Stimulated activated CD8-positive, alpha-beta memory T cell treated with anti-CD3 and anti-CD28 coated beads, Interleukin-12 subunit alpha, Interleukin-12 subunit beta, amount 100 ng/mL, for 4 hours (primary cell): ENCODE measurements at places on chromosomes 7 and 10.

GRCh38 chr7:81361769-81362312, 408.0 kb downstream of the HGF start:
- DNase-seq: no peak

GRCh38 chr10:32489901-32490300, 44.0 kb downstream of the CCDC7 start:
- no peak for DNase-seq

GRCh38 chr10:64773357-64773756, 1252.2 kb downstream of the REEP3 start:
- no peak for DNase-seq

DNA sequence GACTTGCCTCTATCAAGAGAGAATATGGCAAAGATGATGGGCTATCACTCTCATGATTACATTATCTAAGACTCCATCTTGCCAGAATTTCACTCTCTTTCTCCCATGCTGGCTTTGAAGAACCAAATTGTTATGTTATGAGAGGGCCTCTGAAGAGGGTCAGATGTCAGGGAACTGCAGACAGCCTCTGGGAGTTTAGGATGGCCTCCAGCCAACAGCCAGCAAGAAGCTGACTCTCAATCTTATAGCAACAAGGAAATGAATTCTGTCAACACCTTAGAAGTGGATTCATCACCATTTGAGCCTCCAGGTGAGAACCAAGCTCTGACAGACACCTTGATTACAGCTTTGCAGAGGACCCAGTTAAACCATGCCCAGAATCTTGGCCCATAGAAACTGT, 33.6 kb downstream of the ZNF22 start:
- DNase-seq: no peak

DNA sequence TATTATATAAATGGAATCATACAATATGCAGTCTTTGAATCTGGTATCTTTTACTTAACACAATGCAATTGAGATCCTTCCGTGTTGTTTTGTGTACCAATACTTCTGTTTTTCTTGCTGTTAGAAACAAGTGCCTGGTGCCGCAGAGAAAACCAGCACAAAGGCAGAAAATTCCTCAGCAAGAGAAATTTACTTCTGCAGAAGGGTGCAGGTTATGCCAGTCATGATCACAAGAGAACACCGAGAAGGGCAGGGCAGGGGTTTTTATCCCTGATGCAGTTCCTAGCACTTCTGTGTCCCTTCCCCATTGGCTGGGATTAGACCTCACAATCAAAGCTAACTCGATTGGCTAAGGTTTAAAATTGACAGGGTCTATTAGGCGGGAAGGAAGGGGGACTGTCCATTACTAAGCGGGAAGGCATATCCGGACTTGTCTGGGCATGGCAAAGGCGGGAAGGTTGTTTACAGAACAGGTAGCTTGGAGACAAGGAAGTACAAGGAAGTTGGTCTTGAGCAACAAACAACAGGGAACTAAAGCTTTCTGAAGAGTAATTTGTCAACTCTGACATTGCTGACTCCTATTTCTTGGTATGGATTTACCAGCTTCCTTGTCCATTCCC, 2.4 kb upstream of the ZNF33B start:
- no peak for DNase-seq

DNA sequence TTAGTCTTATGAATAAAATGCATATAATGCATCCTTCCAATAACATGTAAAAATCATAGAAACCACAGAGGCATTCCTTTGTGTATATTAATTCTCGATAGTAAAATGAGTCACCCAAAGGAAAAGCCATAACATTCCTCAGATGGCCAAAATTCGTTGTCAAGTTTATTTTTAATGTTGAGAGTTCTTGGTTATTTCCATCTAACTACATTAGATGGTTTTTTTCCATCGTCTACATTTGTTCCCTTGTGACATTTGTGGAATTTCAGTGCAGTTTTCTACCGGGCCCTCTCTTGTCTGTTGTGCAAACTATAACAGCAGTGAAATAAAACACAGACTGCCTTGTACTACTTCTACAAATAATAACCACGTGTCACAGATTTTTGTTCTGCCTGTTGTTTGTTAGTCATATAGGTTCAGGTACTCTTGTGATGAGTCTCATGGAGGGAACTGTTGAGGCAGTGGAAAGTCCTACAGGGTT, 54.7 kb upstream of the CCAR1 start:
- no peak for DNase-seq

GRCh38 chr7:471191-471865, 48.3 kb downstream of the PDGFA start:
- DNase-seq: no peak

DNA sequence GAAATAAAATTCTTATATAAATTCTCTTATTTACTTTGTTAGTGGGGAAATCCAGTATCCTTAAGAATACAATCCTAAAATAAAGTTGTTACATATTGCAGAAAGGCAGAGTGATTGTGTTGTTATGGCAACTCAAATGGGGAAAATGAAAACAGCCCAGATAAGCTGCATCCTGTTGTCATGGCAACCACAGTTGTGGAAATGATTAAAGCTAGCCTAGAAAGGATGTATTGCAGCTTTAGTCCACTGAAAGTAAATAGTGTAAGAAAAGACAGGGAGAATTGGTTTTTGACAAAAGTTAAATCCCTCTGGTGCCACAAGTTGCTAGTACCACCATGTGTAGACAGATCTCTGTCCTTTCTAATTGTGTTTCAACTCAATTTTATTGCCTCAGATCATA, 43.2 kb downstream of the BTRC start:
- no peak for DNase-seq

DNA sequence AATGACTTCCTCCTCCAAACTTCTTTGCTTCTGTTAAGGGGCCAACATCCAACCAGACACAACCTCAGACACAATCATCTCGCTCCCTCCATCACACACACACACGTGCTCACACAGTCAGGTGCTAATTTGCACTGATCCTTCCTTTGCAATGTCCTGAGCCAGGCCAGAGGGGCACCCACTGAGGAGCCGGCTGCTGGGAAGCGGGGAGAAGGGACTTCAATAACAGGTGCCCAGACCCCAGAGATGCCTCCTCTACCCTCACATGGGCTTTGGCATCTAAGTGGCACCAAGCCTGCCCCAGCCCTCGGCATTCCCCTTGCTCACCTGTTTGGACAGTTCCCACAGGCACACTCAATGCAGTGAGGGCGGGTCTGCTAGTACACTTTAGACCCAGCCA, 34.2 kb upstream of the SVOPL start:
- DNase-seq: no peak

DNA sequence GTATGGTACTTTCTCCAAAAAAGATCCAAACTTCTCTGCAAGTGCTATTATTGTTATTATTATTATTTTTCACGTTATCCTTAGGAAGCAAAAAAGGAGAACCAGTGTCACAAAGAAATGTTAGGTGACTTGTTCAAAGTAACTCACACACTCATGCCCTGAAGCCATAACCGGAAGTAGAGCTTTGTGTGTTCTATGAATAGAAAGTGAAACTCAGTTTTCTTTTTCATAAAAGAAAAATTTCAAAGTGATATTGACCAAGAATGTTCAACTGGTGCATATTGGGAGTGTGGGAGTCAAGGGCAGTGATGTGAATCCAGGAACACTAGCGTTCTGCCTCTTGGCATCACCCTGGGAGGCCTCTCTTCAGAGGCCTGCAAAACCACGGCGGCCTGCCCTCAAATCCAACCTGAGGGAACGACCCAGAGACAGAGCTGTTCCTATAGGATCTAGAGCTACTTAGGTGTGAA, 106.1 kb downstream of the PRKCQ start:
- DNase-seq: no peak

GRCh38 chr7:96599288-96599936, 110.2 kb downstream of the SEM1 start:
- no peak for DNase-seq
